Activated CD4-positive, alpha-beta memory T cell treated with anti-CD3 and anti-CD28 coated beads for 36 hours (primary cell): ENCODE measurements at places on chromosomes 12 and 14. TPM values are rescaled to one million over a fixed set of nuclear protein-coding genes. Genes with fewer than 3 reads are reported as not detected.
A peak's percentile ranks its signal among the peaks of the same experiment; 100 is the strongest.

- H3K4me1 ChIP-seq, result peaks cover 25% of the 10 kb centered on the region
- no peaks in the 10 kb centered on the region for H3K36me3 ChIP-seq
- H3K27me3 ChIP-seq, result no peaks in the 10 kb centered on the region
- H3K27ac ChIP-seq, result no peak overlapping the region
- no peak overlapping the region for H3K4me3 ChIP-seq
Observed at GRCh38 chr12:96448300-96448699, 41.1 kb upstream of the CFAP54 start.

The DHRS2 gene
- 2.5 TPM for total RNA-seq

- no peak overlapping the region for H3K27ac ChIP-seq
- H3K4me3 ChIP-seq, result no peak overlapping the region
- peaks cover 3% of the 10 kb centered on the region for H3K36me3 ChIP-seq
- DNase-seq, result no peak
- H3K27me3 ChIP-seq, result no peaks in the 10 kb centered on the region
Observed at GRCh38 chr14:89221109-89221810, 195.8 kb downstream of the FOXN3 start.

DNA sequence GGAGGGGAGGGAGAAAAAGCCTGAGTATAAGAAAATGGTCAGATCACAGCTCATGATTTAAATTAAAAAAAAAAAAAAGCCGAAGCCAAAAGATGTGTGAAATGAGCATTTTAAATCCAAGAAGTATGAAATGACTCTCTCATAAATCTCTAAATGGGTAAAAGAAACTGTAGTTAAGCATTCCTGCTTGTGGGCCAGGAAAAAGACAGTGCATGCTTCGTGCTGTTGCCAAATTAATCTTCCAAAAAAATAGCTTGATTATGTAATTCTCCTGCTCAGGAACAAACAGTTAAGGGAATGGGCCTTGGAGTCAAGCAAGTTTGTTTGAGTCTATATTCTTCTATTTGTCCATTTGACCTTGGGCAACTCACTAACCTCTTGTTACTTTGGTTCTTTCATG, 325.4 kb upstream of the SEL1L start:
- H3K27me3 ChIP-seq, result no peaks in the 10 kb centered on the region
- H3K27ac ChIP-seq, result no peak overlapping the region
- H3K4me1 ChIP-seq, result no peaks in the 10 kb centered on the region
- no peak for DNase-seq

- H3K27ac ChIP-seq, result peak overlapping the region; percentile 18
- H3K36me3 ChIP-seq, result peaks cover 7% of the 10 kb centered on the region
- no peak for DNase-seq
- H3K4me1 ChIP-seq, result peaks cover 37% of the 10 kb centered on the region
- no peak overlapping the region for H3K4me3 ChIP-seq
Observed at GRCh38 chr14:92035890-92036289, 4.0 kb downstream of the TRIP11 start.

GRCh38 chr12:24798335-24798734, 150.6 kb downstream of the BCAT1 start:
- H3K4me1 ChIP-seq, result peaks cover 31% of the 10 kb centered on the region
- H3K4me3 ChIP-seq, result no peak overlapping the region
- H3K27ac ChIP-seq, result no peak overlapping the region
- no peak for DNase-seq

DNA sequence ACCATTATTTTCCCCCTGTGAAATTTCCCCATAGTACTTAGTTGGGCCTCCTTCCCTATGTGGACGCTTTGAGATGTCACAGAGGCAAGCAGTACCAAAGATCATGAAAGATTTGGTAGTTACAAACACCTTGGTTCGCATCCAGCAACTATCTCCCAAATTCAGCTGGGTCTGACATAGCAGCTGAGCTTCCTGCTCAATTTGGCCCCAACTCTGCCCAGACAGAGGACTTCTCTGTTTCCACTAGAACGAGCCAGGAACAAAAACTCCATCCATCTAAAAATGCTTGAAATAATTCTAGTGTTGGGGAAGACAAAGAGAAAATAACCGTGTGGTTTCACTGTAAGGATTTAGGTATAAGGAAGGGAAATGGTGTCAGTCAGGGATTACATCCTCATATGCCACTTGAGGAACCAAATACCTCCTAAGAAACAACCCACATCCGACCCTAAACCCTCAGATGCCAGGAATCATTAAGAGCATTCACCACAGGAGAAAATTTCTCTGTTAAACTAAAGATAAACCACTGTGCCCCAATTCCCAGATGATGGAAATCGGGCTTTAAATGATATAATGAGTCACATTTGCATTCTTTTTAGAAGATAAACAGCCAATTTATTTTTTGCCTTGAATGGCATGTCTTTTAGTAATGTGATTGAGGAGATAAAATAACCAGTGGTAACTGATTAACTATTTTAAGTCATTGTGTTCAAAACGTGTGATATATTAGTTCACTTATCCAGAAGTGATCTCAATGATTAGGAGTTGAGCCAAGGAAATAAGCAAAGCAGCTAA, 103.7 kb upstream of the IFNG-AS1 start:
- no peaks in the 10 kb centered on the region for H3K36me3 ChIP-seq
- no peak overlapping the region for H3K4me3 ChIP-seq
- H3K4me1 ChIP-seq, result peaks cover 9% of the 10 kb centered on the region

- no peaks in the 10 kb centered on the region for H3K36me3 ChIP-seq
- H3K4me1 ChIP-seq, result no peaks in the 10 kb centered on the region
- peaks cover 1% of the 10 kb centered on the region for H3K27me3 ChIP-seq
Observed at GRCh38 chr14:78075033-78075432, 95.1 kb upstream of the NRXN3 start.

The WIF1 gene
- total RNA-seq, result 0.12 TPM

GRCh38 chr14:88064841-88065240, 59.9 kb downstream of the GPR65 start:
- H3K4me3 ChIP-seq, result no peak overlapping the region
- H3K4me1 ChIP-seq, result no peaks in the 10 kb centered on the region
- no peak for DNase-seq
- no peak overlapping the region for H3K27ac ChIP-seq
- peaks cover 6% of the 10 kb centered on the region for H3K27me3 ChIP-seq

The POTEG gene
- not detected for total RNA-seq

The TDP1 gene
- total RNA-seq, result 99.3 TPM

The PRKD1 gene
- not detected for total RNA-seq

- peaks cover 64% of the 10 kb centered on the region for H3K4me1 ChIP-seq
- no peaks in the 10 kb centered on the region for H3K36me3 ChIP-seq
- H3K4me3 ChIP-seq, result peak overlapping the region; percentile 57
- H3K27ac ChIP-seq, result peak overlapping the region; percentile 92
Observed at GRCh38 chr14:105481886-105482457, 4.7 kb upstream of the CRIP1 start.

DNA sequence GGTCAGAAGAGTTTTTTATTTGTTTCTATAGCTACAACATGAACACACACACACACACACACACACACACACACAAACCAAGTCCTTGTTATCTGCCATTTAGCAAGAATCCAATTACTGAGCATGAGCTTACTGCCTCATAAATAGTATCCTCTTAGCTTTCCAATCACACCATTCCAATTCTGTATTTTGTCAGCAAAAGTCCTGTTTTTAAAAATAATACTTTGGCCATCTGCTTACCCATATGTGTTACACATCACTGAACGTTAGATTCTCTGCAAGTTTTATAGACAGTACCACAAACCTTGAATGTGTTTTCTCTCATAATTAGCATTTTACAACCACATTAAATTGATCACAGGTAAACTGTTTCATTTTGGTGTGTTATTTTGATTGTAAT, 1905.4 kb upstream of the FLRT2 start:
- H3K4me3 ChIP-seq, result no peak overlapping the region
- no peak for DNase-seq
- no peaks in the 10 kb centered on the region for H3K27me3 ChIP-seq
- no peak overlapping the region for H3K27ac ChIP-seq

The IFNG-AS1 gene
- total RNA-seq, result 0.48 TPM

- H3K27ac ChIP-seq, result no peak overlapping the region
- H3K27me3 ChIP-seq, result no peaks in the 10 kb centered on the region
- H3K36me3 ChIP-seq, result peaks cover 15% of the 10 kb centered on the region
- no peak overlapping the region for H3K4me3 ChIP-seq
- DNase-seq, result no peak
- H3K4me1 ChIP-seq, result peaks cover 67% of the 10 kb centered on the region
Observed at GRCh38 chr12:76024102-76024781, 7.3 kb downstream of the PHLDA1 start.

- no peaks in the 10 kb centered on the region for H3K4me1 ChIP-seq
- no peak overlapping the region for H3K4me3 ChIP-seq
- H3K27ac ChIP-seq, result no peak overlapping the region
- no peak for DNase-seq
- peaks cover 1% of the 10 kb centered on the region for H3K27me3 ChIP-seq
Observed at GRCh38 chr12:65608319-65608916, 215.9 kb upstream of the HMGA2 start.

- no peak overlapping the region for H3K27ac ChIP-seq
- no peaks in the 10 kb centered on the region for H3K36me3 ChIP-seq
- DNase-seq, result no peak
- H3K4me1 ChIP-seq, result no peaks in the 10 kb centered on the region
- peaks cover 19% of the 10 kb centered on the region for H3K27me3 ChIP-seq
- no peak overlapping the region for H3K4me3 ChIP-seq
Observed at GRCh38 chr12:116659771-116660481, 77.9 kb downstream of the SPRING1 start.

The MTHFD1 gene
- total RNA-seq, result 221 TPM

DNA sequence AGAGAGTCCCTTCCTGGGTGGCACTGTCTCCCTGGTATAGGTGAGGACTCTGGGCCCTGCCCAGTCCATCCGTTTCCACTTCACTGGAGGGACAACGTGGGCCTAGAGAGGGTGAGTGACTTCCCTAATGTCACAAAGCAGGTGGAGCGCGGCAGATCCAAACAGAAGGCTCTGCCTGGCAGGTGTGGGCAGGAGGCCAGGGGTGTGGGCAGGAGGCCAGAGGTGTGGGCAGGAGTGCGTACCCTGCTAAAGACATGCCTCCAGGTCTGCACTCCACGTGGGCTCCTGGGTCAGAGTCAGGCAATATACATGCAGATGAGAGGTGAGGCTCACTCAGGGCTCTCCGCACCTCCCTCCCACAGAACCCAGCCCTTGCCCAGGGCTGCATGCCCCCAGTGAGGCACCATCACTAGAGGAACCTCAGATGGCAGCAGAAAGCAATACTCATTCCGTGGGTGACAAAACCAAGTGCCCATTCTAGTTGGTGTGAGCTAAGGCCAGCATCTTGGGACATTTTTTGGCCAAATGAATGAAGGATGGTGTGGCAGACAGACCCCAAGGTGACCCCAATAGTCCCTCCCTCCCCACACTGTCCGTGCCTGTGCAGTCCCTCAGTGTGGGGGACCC, 271.6 kb upstream of the RTL1 start:
- no peak for DNase-seq
- no peaks in the 10 kb centered on the region for H3K36me3 ChIP-seq
- no peak overlapping the region for H3K4me3 ChIP-seq
- no peak overlapping the region for H3K27ac ChIP-seq
- H3K27me3 ChIP-seq, result peaks cover 10% of the 10 kb centered on the region

DNA sequence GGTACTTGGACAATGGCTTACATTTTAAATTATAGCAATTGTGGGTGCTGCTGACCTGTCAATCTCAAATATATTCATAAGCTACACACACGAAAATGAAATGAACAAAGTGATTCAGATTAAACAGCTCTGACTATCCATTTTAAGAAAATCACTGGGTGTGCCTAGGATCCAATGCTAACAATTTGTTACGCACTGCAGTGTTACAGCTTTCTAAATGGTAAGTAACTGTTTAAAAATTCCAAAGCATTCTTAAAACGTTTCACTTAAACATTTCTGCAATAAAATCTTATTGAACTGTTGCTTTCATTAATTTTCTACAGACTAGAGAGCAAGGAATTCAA, 18.9 kb downstream of the LMO3 start:
- no peaks in the 10 kb centered on the region for H3K27me3 ChIP-seq
- no peak overlapping the region for H3K4me3 ChIP-seq
- H3K36me3 ChIP-seq, result no peaks in the 10 kb centered on the region
- no peak for DNase-seq
- no peaks in the 10 kb centered on the region for H3K4me1 ChIP-seq

- H3K4me3 ChIP-seq, result no peak overlapping the region
- DNase-seq, result no peak
- no peak overlapping the region for H3K27ac ChIP-seq
- H3K27me3 ChIP-seq, result no peaks in the 10 kb centered on the region
- peaks cover 22% of the 10 kb centered on the region for H3K36me3 ChIP-seq
- H3K4me1 ChIP-seq, result peaks cover 2% of the 10 kb centered on the region
Observed at GRCh38 chr14:80664576-80664975, 277.0 kb downstream of the CEP128 start.

DNA sequence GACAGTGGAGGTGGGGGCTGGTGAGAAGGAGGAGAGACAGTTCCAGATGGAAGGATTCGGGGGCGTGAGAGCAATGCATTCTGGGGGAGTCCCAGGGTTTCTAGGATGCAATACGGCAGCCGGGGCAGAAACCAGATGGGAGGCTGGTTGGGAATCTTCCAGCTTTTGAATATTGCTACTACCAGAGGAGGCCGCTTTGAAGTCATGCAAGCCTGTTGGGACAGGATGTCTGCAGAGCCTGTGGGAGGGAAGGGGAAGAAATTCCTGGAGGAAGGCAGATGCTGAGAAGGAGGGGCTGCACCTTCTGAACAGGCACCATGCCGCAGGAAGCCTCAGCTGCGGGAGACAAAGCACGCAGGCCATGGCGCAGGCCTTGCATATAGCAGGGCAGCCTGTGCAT, 105.4 kb downstream of the APAF1 start:
- H3K27me3 ChIP-seq, result peaks cover 16% of the 10 kb centered on the region
- peaks cover 26% of the 10 kb centered on the region for H3K4me1 ChIP-seq
- no peaks in the 10 kb centered on the region for H3K36me3 ChIP-seq
- no peak overlapping the region for H3K4me3 ChIP-seq

GRCh38 chr12:100576331-100577036, 3.0 kb downstream of the GAS2L3 start:
- H3K27me3 ChIP-seq, result peaks cover 15% of the 10 kb centered on the region
- DNase-seq, result no peak
- H3K4me1 ChIP-seq, result peaks cover 12% of the 10 kb centered on the region
- H3K4me3 ChIP-seq, result no peak overlapping the region
- no peak overlapping the region for H3K27ac ChIP-seq

The INSM2 gene
- not detected for total RNA-seq

The SLCO1A2 gene
- not detected for total RNA-seq

The HPD gene
- not detected for total RNA-seq
